ENCODE measurements at places on chromosomes 7 and 10.

DNA sequence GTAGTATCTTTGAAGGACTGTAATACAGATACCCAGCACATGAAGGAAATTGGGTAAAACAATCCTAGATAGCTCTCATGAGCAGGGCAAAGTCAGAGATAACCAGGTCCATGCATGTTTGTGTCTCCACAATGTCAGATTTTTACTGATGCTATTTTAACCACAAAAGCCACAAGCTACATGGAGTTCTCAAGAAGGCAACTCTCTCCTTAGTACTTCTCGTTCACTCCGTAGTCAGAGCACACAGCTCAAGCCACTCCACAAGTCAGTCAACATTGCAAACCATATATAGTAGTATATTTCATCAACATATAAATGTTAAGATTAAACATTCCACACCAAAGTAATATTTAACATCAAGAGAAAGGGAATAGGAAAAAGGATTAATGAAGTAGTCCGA, 98.0 kb upstream of the PIK3CG start:
- DNase-seq, result peak; percentile 81

GRCh38 chr7:51141451-51142003, 175.1 kb downstream of the COBL start:
- peak; percentile 39 for DNase-seq

DNA sequence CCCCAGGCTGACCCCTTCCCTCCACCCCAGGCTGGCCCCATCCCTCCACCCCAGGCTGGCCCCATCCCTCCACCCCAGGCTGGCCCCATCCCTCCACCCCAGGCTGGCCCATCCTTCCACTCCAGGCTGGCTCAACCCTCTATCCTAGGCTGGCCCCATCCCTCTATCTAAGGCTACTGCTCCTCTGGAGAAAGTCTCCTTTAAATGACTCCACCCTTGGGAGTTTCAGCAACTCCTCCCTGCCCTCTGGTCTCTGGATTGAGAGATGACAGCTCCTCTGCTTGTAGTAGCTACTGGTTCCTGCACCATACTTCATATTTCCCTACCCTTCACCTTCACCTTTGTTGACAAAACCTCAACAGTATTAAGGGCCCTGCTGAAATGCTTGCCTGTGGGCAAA, 8.5 kb downstream of the PRLHR start:
- no peak for DNase-seq

GRCh38 chr10:67156239-67156638, 230.4 kb downstream of the LRRTM3 start:
- DNase-seq, result no peak

DNA sequence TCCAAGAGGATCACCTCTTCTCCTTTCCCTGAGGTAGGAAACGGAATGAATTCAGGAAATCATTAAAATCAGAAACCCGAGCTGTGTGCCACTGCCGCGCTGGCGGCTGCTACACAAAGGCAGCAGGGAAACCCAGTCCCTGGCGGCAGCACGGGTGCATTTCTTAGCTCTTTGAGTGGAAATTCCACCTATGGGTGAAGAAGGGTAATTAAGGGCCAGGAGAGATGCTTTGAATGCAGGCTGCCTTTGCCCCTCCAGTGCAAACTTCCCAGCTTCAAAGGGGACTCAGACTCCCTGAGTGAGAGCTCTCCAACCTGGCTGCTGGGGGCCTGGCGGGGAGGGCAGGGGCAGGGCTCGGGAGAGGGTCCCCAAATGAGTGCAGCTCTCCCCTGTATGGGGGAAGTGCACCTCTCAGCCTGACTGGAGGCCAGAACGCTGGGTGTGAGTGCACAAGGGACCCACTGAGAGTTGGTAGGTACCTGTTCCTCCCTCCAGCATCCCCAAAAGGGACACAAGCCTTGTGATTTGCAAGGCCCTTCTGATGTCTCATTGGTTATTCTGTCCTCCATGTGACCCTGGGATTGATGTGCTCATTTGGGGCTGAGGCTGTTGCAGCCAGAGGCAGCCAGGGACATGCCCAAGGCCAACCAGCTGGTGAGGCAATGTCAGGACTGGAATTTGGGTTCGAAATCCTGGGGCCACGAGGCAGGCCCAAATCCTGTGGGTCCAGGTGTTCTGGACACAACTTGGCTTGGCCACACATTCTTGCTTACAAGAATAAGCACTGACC, 16.3 kb upstream of the ZMIZ1 start:
- peak; percentile 32 for DNase-seq

- no peak for DNase-seq
These were observed 194.0 kb upstream of the PPP1R3A start for GRCh38 chr7:114112806-114113205.

DNA sequence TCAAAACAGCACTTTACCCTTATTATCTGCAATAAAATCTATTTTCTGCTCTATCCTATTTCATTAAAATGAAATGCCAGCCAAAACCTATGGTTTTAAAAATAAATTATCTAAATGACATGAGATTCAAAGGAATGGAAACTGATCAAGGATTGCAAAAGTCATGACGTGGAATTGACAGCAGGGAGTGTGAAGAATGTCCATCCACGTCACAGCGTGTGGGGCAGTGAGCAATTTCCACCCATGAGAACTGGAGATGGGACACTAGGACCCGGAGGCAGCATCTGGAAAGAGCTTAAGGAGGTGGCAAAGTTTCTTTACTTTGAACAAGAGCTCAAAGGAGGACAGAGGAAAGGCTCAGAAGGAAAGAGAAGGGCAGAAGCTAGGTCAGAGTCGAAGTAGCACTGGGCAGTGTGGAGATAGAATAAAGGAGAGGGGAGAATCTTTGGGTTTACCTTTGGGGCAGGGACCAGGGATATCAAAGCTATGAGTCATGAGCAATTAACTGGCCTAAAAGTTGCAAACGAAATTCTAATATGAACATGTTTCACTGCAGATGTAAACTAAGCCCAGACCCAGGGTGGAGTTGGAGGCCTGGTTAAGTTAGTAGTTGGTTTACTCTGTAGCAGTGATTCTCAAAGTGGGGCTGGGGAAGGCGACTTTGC, 24.9 kb upstream of the STK17A start:
- no peak for DNase-seq

- DNase-seq, result no peak
These were observed 90.3 kb downstream of the TRRAP start for GRCh38 chr7:98968621-98969020.

DNA sequence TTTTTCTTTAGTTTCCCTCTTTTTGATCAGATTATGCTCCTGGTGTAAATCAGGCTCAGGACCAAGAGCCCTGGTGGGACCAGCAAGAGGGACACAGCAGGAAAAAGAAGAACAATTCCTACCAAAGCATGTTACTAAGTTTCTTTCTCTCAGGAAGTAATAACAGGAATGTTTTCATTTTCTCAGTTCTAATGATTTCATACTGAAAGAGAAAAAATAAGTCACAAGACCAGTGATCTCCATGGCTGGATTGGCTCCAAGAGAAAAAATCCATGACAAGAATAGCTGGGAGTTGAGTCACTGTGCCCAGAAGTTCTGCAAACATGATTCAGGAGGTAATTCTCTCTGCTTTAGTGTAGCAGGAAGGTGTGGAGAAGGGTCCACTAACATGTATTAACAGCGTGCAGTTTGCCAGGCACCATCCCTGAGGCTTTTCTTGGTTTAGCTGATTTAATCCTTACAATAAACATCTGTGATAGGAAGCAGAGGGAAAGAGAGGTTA, 23.8 kb upstream of the IFIT2 start:
- DNase-seq, result peak; percentile 99

DNA sequence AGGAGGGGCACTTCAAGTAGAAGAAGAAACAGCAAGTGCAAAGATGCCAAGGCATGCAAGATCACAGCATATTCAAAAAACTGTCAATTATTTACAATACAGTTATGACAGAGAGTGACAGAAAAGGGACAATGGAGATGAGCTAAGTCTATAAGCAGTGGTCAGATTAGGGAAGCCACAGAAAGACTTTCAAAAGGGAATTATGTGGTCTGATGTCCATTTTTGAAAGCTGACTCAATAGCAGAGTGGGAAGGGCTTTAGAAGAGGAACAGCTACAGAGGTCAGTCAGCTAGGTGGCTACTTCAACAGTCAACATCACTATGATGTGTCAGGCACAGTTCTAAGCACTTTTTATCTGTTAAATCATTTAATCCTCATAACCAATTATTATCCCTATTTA, 45.2 kb upstream of the SPOCK2 start:
- peak; percentile 60 for DNase-seq

GRCh38 chr10:78260141-78260540, 226.5 kb downstream of the RPS24 start:
- DNase-seq, result peak; percentile 28

DNA sequence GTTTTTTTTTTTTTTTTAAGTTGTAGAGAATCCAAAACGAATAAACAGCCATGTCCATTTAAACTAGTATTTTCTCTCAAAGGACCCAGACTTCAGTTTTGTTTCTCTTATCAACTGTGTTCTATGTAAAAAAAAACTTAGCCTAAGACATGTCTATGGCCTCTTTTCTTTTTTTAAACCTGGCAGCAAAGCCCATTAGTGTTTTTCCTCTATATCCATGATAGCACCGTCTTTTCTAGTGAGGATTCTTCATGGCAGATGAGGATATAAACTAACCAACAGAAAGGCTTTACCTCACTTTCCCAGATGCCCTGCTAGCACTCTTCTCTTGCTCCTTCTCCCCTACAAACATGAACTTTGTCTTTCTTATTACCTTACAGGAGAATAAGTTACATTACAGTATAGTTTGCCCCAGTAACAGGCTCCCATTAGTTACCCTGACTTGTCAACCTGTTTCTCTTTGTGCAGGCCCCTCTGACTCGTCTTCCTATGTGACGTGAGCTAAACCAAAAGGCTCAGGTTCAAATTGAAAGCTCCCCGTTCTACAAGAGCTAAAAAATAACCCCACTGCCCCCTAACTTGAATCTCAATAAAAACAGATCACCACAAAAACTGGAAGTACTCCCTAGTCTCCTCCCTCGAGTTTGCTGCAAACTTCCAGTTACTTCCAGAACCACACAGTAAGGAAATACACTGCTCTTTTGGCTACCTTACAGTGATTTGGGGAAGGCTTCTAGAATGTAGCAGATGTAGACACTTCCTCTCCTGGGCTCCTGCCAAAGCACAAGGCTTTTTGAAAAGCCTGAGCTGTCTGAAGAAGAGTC, 20.1 kb downstream of the P4HA1 start:
- DNase-seq, result peak; percentile 73

DNA sequence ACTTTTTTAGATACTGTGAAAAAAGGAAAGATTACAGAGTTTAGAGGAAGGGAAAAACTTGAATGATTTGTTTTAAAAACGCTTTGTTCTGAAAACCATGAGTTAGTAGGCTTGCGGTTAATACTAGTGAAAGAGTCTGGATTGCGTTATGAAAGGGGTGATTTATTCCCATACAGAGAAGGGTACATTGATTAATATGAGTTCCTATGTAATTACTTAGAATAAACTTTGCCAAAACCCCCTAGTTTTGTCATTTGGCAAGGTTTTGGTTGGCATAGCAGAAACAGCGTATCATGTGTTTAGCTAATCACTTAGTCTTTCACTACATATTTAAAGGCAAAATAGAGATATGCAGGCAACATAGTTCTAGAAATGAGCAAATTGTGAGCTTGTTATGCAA, 91.2 kb upstream of the POT1 start:
- no peak for DNase-seq

DNA sequence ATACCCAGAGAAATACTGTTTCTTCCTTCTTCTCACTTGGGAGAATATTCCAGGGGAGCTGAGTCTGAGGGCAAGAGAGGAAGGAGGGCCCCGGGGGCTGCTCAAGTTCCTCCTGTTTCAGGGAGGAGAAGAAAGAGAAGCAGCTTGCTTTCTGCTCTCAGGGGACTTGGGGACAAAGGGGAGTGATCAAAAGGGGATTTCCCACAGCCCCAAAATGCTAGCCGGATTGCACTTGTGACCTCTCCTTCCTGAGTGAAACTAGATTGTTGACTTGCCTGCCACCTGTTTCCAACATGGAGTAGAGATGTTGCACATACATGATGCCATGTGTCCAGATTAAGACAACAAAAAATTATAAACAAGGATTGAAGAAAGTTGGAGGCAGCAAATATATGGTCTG, 28.7 kb upstream of the PDCD4 start:
- no peak for DNase-seq

- DNase-seq, result no peak
These were observed 3.3 kb downstream of the CYP2E1 start for GRCh38 chr10:133530506-133530905.

GRCh38 chr7:127910670-127911069, 120.6 kb downstream of the LRRC4 start:
- DNase-seq, result no peak

- DNase-seq, result peak; percentile 22
These were observed 97.6 kb downstream of the KIAA1217 start for GRCh38 chr10:24306507-24306875.

- DNase-seq, result no peak
These were observed 7.4 kb downstream of the IFIT3 start for GRCh38 chr10:89335226-89335625.

DNA sequence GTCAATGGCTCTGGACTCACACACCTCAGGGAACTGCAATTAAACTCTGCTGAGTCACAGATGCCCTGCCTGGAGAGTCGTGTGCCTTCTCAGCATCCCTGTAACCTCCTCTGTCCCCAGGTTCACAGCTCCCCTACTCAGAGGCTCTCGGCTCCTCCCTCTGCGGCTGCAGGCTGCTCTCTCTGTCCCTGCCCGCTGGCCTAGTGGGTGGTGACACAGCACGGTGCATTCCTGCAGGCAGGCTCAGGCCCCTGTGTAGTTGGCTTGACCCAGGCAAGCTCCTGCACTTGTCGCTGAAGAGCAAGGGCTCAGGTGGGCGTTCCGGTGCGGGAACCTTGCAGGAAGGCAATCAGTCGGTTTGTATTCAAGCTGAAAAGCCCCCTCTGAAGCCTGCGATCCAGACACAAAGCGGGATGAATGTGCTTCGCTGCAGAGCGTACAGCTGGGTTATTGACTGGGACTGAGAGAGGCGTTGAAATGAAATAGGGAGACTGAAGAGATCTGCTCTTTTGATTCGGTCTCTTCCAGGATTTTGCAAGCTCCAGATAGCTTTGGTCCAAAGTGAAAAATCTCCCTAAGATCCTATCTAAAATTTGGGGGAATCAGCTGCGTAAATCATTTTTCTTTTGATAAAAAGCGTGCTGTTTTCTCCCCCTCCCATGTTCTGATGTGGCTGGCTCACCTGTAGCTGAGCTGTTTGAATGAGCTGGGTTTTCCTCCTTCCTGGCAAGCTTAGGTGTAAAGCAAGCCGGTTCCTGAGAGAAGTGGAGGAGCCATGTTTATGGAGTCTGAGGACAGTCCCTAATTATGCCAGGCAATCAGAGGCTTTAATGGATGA, 208.7 kb upstream of the PHYHIPL start:
- no peak for DNase-seq

DNA sequence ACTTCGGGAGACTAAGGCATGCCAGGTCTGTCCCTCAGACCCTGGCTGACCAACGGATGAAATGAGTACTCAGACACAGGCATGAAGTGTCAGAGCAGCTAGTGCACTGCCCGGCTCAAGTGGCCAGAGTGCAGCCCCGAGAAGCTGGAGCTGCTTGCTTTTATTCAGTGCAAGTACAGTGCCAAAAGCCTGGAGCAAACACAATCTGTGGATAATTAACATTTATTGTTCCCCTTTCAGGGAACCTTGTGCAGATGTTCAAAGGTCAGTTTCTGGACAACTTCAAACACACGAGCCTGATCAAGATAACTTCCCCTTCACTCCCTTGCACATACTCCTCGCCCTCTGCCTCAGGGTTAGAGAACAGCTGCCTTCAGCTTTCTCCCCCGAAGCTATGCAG, 7.9 kb upstream of the ATE1 start:
- no peak for DNase-seq
